NCI-H1417 treated with DMSO at 0.1 percent for 48 hours (cell line): ENCODE measurements at places on chromosomes 6 and 20.

DNA sequence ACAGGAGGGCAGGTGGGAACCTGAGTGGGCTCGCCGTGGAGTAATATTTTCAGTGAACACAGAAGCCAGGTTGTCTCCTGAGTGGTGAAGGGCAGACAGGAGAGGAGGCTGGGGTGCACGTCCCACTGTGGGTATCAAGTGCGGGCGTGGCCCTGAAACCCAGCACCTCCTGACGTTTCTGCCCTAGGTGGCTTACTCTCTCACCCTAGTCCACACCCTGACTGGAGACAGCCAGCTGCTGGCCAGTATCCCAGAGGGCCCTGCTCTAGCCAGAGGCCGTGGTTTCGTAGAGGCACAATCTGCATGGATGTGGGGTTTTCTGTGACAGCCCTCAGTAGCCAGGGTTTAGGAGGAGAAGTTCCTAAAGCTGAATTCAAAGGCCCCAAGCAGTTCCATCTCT, 86.7 kb downstream of the TRERF1 start:
- DNase-seq = no peak

DNA sequence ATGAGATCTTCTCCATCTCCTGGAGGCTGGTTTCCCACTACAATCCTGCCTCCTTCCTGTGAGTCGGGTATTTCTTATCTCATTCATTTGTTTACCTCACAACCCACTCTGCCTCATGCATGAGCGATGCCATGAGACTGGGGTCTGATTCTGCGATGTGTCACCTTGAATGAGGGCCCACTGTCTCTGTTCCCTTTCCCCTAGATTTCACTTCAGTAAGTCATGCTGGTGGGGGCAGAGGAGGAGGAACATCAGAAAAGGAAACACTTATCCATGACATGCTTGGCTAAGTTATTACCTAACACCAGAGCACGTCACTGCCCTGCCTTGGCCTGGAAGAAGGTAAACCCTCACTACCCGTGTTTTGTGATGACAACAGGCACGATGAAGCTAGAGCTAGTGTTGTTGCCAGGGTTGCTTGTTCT, 337.4 kb upstream of the PRDM1 start:
- no peak for DNase-seq

GRCh38 chr20:51495921-51496545, 46.5 kb downstream of the NFATC2 start:
- no peak for DNase-seq

GRCh38 chr20:23282546-23282945, 68.0 kb upstream of the NXT1 start:
- DNase-seq = no peak

- DNase-seq = no peak
Measured at GRCh38 chr6:170360476-170360875, 53.9 kb downstream of the FAM120B start.
